ENCODE measurements at places on chromosomes 6 and 20. TPM values are rescaled to one million over a fixed set of nuclear protein-coding genes. Genes with fewer than 3 reads are reported as not detected.

The FAM209A gene
- not detected for total RNA-seq

The SLC22A7 gene
- total RNA-seq = 495 TPM

DNA sequence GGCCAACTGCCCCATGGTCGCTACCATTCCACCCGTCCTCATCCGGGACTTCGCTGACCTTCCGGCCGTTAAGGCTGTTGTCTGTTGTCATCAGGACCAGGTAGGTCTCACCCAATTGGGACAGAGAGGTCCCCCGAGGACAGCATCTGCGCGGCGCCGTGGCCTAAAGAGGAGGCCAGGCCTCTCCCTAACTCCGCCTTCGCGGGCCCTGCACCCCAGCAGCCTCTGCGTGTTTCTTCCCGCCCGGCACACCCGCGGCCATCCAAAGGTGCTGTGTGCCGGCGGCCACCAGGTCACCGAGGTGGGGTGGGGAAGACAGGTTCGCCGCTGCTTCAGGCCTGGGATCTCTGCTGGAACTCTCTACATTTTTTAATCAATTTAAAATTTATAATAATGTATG lies 9.0 kb downstream of the OR2W1 start:
- no peak for DNase-seq

DNA sequence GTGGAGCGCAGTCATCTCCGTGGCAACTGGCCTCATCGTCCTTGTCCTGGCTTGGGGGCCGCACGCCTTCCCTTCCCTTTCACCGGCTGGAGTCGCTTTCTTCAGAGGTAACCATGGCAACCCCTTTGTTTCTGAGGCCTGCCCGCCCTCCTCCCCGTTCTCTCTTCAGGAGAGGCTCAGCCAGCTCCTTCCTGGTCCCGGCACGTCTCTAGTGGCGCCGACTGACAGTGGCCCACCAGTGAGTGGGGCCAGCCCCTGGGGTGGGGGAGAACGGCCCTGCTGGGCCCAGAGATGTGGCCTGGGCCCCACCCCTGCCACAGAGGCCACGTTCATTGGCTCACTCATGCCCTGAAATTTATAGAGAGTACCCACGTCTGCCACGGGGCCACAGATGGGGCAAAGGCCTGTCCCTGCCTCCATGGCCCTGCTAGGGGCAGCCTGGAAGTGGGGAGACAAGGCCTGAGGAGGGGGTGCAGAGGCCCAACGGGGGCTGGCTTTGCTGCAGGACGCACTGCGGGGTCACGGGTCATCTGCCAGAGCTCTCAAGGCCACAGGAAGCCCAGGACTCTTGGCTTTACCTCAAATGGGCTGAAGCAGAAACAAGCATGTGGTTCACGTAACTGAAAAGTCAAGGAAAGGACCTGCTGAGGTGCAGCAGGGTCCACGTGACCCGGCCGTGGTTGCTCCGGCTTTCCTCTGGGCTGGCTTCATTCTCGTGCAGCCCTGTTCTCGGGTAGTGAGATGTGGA lies 1.4 kb upstream of the OSBPL2 start:
- DNase-seq = no peak

- no peak for DNase-seq
Measured at GRCh38 chr6:132785936-132786335, 12.5 kb downstream of the SLC18B1 start.

DNA sequence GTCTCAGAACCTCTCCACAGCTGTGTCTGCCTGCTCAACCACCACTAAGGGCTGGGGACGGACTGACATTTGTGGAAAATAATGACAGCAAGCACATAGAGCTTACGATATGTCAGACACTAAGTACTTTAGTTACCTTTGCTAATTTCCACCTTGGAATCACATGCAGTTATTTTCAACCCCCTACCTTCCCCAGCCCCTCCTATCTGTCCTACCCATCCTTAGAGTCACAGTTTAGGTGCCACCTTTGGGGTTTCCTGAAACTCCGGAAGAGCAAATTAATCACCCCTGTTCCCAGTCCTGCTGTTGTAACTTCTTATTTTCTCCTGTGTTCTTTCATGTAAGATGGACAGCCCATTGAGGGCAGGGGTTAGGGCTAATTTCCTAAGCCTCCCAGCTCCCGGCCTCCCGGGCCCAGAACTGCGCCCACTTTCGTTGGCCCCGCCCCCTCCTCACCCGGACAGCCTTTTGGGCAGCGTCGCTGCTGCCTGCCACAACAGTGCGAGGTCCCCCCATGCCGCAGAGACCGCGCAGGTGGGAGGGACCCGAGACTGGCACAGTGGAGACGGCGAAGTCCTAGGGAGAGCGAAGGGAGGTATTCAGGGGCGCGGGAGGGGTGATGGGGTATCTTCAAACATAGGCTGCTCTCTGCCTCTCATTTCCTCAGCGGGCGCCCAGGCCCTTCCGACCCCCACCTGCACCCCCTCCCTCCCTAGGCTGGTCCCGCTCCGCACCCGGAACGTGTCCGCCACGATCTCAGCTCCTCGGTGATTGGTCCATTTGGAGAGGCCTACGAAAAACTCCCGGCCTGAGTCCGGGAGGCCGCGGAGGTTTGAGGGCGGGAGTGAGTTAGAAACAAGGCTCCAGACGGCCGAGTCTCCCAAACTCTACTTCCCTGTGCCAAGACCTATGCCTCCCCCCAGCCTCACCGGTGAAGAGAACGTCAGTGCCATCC lies 1.1 kb downstream of the DDAH2 start:
- no peak for DNase-seq

DNA sequence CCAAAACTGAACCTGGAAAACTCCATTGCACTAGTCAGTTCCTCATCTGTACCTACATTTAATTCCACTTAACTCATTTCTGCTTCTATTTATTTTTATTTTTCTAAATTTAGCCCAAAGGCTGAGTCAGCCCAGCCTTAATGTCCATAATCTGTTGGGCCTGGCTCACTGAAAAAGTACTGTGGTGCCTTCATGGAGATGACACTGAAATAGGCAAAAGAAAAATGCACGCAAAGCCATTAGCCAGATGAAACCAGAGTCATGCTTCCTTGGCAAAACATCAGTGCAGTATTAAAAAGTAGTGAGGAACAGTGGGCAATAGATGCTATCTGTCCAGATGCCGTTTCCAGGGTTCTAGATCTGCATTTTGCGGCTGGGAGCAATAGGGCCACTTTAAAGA lies 14.7 kb upstream of the PLCB4 start:
- DNase-seq = no peak

The CST1 gene
- total RNA-seq = not detected

GRCh38 chr6:133242637-133243585 lies 1.8 kb downstream of the EYA4 start:
- no peak for DNase-seq

DNA sequence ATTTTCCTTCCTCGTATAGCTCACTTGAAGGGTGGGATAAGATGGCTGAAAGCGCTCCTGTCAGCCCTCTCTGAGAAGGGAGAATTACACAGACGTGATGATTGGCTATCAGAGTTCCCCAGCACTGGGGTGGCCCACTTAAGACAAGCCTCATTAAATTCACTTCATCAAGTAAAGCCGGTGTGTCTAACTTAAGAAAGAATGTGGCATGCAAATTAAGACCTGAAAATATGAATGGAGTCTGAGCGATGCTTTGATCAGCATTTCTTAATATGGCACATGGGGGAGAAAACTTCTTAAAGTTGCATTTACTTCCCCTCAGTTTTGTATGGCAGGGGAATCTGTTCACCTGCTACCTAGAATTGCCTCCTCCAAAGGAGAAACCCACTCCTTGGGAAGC lies 369.3 kb downstream of the FARS2 start:
- DNase-seq = no peak

The JPH2 gene
- 1.3 TPM for total RNA-seq

The CALHM5 gene
- 0.59 TPM for total RNA-seq

- DNase-seq = no peak
Measured at GRCh38 chr6:36926708-36927513, 27.6 kb upstream of the PI16 start.

The SMPDL3A gene
- total RNA-seq = 27.4 TPM

DNA sequence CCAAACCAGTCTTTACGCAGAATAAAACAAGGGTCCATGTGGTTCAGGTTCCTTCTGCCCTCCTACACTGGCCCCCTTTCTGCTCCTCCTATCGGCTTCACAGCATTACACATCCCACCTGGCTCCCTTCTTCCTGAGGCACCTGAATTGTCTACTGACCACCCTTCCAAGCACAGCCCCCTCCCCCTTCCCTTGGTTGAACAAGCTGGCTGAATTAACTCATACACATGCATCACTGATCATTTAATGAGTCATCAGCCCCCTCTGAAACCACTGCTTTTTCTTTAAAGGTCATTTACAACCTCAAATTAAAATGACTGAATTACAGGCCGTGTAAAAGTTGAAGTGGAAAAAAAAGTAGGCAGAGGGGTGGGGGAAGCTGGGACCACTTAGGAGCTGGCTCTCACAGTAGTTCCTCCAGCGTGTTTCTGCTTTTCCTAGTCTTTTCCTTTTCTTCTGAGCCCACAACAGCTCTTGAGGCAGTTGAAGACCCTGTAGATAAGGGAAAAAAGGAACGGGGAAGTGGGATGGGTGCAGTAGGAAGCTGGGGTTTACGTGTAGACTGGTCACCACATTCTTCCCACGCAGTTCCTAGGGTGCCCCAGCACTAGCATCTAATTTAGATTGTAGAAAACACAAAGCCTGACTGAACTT lies 67.6 kb downstream of the FYN start:
- no peak for DNase-seq

The HSPA12B gene
- 1.8 TPM for total RNA-seq

DNA sequence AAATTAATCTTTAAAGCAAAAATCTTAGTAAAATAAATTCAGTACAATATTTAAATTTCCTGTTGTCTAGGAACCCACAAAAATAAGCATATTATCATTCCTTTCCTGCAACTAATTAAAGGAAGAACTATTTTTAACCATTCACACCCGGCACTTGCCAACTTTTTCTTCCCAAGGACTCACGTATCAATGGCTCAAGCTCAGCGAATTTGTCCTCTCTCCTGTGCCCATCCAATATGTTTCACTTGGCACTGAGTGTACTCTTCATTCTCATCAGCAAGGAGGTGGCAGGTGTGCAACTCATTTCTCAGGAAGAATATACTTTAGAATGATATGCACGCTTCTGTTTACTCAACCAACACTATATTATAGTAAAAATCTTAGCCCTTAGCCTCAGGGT lies 419.4 kb downstream of the C6orf118 start:
- DNase-seq = no peak

The ECT2L gene
- not detected for total RNA-seq

DNA sequence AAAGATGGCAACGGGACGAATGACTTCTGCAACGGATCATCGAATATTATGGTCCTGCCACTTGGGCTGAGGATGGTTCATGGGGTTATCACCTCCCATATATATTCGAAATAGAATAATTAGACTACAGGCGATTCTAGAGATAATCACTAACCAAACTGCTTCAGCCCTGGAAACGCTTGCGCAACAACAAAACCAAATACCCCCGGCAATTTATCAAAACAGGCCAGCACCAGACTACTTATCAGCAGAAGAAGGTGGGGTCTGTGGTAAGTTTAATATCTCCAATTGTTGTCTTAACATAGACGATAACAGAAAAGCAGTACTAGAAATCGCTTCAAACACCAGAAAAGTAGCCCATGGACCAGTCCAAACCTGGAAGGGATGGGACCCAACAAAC lies 31.0 kb upstream of the ULBP3 start:
- DNase-seq = no peak

- DNase-seq = no peak
Measured at GRCh38 chr6:49739423-49739822, 4.8 kb downstream of the CRISP3 start.

DNA sequence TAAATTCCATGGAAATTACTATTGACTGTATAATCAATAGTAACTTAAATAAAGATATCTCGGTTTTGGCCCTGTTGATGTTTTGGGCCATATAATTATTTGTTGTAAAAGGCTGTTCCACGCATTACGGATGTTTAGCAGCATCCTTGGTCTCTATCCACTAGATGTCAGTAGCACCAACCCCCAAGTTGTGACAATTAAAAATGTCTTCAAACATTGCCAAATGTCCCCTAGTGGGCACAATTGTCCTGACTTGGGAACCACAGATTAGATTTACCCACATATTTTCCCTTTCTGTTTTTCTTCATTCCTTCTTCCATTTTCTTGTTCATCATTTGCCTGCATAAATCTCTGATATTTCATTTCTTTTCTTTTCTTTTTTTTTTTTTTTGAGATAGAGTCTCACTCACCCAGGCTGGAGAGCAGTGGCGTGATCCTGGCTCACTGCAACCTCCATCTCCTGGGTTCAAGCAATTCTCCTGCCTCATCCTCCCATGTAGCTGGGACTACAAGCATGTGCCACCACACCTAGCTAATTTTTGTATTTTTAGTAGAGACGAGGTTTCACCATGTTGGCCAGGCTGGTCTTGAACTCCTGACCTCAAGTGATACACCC lies 13.6 kb upstream of the WFDC8 start:
- no peak for DNase-seq

- no peak for DNase-seq
Measured at GRCh38 chr20:4896119-4896702, 105.1 kb downstream of the SLC23A2 start.

DNA sequence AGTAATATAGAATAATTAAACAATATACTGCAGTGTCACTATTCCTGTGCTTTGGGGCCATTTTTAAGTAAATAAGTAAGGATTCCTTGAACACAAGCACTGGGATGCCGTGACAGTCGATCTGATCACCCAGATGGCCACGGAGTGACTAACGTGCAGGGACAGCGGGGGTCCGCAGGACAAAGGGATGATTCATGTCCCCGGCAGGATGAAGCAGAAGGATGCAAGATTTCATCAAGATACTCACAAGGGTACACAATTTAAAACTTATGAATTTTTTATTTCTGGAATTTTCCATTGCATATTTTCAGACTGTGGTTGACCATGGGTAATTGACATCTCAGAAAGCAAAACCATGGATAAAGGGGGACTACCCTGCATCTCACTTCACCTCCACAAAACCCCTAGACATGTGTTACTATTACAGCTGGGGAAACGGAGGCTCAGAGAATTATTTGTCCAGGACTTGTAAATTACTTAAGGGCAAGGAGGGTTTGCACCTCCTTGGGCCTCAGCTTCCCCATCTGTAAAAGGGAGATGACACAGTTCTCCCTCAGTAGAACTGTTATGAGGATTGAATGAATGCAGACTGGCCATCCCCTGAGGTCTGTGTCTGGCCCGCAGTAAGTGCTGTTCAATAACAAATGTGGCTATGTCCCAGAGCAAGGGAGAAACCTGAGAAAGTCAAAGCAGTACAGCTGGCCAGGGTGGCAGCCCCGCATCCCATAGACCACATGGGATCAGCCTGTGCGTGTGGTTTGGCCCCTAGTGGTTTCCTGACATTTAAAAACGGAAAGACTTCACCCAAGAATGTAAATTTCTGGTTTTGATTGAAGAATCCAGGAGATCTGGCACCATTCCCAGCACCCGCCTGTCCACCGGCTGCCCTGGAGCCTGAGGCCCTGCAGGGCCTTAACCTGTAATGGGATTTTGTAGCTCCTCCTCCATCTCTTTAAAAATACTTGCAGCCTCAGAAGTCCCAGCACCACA lies 235.5 kb downstream of the BMP7 start:
- no peak for DNase-seq

DNA sequence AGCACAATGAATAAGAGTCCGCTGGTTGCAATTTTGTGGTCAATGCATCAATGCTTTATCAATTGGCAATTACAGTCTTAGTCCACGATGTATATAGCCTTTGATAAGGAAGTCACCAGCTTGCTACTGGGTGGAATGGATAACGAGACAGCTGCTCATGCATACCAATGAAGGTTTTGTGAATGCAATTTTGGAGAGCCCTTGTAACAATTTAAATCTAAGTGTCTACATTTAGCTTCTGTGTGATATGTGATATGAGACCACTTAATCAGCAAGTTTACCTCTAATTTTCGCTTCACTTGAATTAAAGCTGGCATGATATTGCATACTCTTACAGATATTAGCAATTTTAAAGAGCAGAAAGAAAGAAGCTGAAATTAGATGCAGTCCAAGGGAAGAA lies 543.9 kb downstream of the RNF144B start:
- DNase-seq = no peak

GRCh38 chr6:39602601-39603519 lies 122.3 kb downstream of the KIF6 start:
- DNase-seq = no peak

The GMPR gene
- 2.8 TPM for total RNA-seq
